KBM-7 (cell line): ENCODE measurements at places on chromosomes 4 and X.
A peak's percentile ranks its signal among the peaks of the same experiment; 100 is the strongest.

- no peak for DNase-seq
These were observed 5.9 kb downstream of the SOWAHB start for GRCh38 chr4:76892001-76892400.

- peak; percentile 48 for DNase-seq
These were observed 736.9 kb upstream of the MAGEB2 start for GRCh38 chrX:29478336-29479069.

DNA sequence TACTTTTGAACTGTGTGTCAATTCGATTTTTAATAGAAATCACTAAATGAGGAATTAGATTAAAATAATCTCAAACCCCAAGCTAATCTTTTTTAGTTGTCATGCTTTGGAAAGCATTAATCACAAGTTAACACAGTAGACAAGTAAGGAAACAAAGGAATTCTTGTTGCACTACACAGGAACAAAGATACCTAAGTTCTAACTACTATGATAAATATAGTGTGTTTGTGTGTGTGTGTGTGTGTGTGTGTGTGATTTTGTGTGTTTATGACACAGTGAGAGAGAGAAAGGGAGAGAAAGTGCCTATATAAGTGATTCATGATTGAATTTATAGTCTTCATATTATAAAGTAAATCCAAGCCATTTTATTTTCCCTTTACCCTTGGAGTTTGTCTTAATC lies 931.4 kb downstream of the PCDH7 start:
- DNase-seq: no peak

DNA sequence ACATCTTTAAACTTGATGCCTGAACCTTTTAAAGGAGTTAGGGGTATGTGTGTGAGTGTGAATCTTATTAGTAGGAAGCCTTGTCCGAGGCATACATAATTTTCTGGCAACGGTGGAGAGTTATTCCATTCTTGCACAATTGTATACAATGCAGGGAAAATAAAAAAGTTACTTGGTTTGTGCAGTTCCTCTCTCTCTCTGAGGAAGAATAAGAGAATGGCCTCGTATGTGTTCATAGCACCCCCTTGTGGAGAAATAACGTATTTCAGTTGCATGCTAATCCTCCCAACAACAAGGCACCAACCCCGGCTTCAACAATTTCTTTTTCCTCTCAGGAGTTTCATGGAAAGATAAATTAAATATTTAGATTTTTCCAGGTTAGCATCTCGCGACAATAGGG lies 33.7 kb upstream of the FGF13 start:
- DNase-seq: peak; percentile 86

- no peak for DNase-seq
These were observed 6.0 kb upstream of the IDS start for GRCh38 chrX:149511081-149511480.

DNA sequence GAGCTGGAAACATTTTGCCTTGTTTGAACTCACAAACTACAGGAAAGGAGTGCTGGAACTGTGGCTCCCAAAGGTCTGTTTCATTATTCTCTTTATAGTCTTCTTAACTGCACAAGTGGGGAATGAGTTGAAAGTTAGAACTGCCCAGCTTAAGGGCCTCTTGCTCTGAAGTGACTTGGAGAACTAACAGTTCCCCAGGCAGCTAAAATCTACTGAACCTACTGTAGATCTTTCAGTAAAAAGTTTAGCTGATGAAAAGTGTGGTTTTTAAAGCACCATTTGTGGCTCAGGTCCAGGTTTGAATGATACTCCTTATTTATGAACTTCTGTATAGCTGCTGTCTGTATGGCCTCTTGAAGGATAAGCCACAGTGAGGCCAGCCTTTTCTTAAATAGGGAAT lies 353.8 kb downstream of the MAPK10 start:
- no peak for DNase-seq

GRCh38 chrX:23616361-23616760 lies 50.9 kb upstream of the PRDX4 start:
- DNase-seq: peak; percentile 33

DNA sequence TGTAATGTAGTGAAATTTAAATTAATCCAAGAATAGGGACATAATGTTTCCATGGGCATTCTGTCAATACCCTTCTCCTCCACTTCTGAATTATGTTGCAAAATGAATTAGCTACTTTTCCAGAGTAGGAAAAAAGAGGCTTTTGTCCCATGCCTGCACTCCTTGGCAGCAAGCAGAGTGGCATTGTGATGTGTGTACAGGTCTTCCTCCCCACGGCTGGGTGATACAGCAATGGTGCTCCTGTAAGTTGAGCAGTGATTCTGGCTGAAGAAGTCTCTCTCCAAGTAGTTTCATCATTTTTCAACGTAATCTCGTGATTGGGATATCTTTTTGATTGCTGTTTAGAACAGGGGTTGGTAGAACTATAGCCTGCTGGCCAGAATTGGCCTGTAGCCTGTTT lies 59.9 kb downstream of the KIT start:
- DNase-seq: no peak

DNA sequence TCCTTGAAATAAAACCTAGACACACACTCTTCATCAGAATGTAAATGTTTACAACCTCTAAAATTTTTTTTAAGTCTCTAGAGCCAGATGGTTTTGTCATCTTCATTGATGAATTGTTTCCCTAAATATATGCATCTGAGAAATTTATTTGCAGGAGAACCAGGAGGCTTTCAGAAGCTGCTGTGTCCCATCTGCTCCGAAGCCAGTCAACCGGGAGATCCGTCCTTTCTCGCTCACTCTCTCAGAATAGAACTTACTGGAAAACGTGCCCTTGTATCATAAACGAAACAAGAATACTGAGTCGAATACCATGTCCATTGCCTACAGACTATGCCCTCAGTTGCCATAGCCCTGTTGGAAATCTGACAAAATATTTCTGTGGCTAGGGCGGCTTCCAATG lies 103.5 kb downstream of the SLC34A2 start:
- no peak for DNase-seq

DNA sequence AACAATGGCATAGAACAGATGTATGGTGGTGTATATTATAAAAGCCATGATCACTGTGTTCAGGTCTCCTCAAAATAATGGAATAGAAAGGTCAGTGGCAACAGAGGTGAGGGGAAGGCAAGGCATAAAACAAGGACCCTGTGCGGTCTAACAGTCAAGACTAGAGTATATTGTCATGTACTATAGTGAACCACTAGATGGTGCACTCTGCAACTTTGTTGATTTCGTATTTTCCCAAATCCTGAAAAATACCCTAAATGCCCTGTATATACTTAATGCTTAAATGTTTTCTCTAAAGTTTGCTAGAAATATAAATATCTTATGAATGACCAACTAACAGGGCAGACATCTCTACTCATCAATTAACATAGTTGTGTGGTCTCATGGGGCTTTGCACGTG lies 453.0 kb downstream of the PCDH11X start:
- DNase-seq: peak; percentile 23

GRCh38 chrX:39950018-39950688 lies 147.6 kb downstream of the BCOR start:
- DNase-seq: no peak

- no peak for DNase-seq
These were observed 36.7 kb downstream of the PF4 start for GRCh38 chr4:73945140-73945539.

GRCh38 chr4:155795991-155796390 lies 37.2 kb downstream of the GUCY1B1 start:
- DNase-seq: peak; percentile 51

- no peak for DNase-seq
These were observed 153.9 kb downstream of the CCNG2 start for GRCh38 chr4:77310931-77311330.

DNA sequence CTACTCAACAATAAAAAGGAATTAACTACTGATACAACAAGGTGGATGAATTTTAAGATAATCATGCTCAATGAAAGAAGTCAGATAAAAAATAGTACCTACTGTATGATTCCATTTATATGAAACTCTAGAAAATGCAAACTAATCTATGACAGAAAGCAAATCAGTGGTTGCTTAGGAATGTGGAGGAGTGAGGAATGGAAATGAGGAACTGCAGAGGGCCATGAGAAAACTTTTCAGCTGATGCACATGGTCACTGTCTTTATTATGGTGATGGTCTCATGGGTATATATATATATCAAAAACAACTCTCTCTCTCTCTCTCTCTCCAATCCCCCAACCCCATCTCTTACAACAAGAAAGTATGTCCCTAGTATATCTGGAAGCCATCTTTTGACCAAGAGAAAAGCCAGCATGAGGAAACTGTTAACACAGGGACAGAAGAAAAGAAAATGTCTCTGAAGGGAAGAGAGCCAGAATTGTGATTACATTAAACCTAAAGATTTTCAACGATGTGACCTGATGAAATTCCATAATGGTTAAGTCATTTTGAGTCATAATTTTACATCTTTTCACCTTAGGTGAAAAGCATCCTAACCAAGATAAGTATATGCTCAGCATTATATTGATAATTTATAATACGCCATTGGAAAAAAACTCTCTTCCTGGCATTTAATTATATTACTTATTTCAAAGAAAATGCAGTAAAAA lies 8.5 kb upstream of the NFKB1 start:
- peak; percentile 54 for DNase-seq

DNA sequence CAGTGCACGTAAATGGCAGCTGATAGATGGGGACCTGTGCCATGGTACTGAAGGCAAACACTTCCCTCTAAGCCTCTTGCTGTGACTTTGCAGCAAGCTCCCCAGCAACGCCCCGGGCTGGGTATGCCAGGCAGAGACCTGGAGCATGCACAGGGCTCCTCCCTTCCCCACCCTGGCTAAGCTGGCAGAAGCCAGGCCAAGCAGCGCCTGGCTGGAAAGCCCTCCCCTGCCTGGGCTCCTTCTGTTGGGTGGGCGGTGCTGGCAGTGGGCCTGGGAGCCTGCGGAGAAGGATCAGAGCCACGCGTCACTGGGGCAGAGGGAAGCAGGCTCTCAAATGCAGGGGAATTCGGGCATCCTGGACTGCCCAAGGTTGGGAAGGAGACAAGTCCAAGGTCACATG lies 3.6 kb downstream of the ATP2B3 start:
- DNase-seq: no peak

DNA sequence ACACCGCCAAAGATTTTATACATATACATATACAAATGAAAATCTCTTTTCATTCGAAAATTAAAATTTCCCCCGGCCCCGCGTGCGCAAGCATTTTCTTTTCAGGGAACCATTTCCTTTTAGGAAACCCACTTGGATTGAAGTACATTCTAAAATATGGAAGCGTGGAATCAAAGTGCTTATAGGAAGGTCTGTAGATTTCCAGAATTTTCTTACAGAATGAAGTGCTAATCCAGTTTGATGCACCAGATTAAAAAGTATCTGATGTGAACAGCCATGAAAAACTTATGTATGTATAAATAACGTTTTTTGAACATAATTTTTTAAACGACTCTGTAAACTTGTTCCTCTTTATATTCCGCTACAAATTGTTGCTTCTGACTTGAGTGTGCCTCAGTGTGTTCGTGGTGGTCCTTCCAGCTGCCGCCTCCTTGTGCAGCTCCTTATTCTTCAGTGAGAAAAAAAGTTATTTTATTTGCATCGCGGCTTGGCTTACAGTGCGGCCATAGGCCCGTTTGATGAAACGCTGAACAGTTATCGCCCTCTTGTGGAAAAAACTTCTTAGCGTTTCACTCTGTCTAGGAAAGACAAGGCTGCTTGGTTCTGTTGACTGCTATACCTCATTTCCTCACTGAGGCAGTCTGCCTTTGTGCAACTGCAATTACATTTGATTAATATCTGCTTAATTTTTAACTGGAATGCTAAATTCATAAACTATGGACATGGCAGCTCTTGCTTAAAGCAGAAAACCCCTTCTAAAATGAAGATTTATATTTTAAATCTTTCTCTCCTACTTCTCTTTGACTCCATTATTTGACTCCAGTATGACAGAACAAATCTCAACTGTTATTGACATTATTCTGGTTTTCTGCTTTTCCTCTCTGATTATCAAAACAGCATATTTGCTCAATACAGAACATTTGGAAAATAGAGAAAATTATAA lies 4.7 kb upstream of the NKX6-1 start:
- DNase-seq: peak; percentile 79

DNA sequence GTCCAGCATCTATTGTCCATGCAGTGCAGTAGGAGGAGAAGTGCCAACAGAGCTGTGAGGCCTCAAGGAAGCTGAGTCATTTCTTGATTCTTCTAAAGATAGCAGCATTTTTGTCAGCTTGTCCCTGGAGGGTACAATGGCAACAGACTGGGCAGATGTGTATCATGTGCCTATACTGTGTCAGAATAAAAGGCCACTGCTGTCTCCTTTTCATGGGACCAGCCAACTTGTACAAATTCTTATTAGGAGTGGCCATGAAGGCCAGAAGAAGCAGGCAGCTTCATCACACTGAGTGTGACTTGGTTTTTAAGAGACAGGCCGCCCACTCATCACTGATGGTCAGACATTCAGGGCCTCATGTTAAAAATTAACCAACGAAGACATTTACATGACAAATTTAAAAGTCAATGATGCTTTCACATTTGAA lies 185.0 kb upstream of the FAM241A start:
- no peak for DNase-seq

- DNase-seq: no peak
These were observed 49.5 kb upstream of the HELT start for GRCh38 chr4:184968784-184969201.

- DNase-seq: peak; percentile 18
These were observed 77.7 kb upstream of the DCAF8L1 start for GRCh38 chrX:28058901-28059300.

DNA sequence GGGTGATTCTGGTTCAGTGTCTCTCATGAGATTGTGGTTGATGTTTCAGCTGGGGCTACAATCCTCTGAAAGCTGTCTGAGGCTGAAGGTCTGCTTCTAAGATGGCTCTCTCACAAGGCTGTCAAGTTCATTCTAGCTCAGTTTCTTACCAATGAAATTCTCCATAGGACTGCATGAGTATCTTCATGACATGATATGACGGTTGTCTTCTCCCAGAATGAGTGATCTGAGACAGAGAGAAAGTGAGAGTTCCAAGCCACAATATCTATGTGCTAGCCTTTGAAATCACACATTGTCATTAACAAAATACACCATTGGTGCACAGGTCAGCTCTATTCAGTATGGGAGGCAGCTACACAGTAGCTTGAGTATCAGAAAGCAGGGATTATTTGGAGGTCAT lies 27.3 kb downstream of the PITX2 start:
- DNase-seq: no peak

- DNase-seq: no peak
These were observed 7.6 kb downstream of the CPLX1 start for GRCh38 chr4:818106-818921.

GRCh38 chr4:150078041-150078578 lies at the start of gene DCLK2:
Gene DCLK2 (plus strand): TSS chr4:150078445. CDS start chr4:150079028, 583 bp downstream.
- peak; percentile 66 for DNase-seq

- peak; percentile 70 for DNase-seq
These were observed 40.4 kb upstream of the TLR2 start for GRCh38 chr4:153643406-153644383.

DNA sequence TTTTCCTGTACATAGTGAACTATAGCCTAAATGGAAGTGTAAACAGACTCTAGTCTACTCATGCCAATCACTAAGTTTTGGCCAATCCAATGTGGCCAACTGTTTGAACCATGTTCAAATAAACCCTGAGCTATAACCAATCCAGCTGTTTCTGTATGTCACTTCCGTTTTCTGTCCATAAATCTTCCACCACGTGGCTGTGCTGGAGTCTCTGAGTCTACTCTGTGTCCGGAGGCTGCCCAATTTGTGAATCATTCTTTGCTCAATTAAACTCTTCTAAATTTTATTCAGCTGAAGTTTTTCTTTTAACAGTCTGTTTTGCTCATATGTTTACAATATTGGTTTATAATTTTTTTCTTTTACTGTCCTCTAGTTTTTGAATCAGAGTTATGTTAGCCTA lies 112.3 kb upstream of the BANK1 start:
- DNase-seq: no peak
